ENCODE measurements at places on chromosomes 12 and 14. TPM values are rescaled to one million over a fixed set of nuclear protein-coding genes. Genes with fewer than 3 reads are reported as not detected.

Gene ST8SIA1
- 0.81 TPM for total RNA-seq

Gene TOMM20L
- total RNA-seq, result not detected

Gene NTS
- not detected for total RNA-seq

Gene HOXC5
- not detected for total RNA-seq

Gene FITM1
- total RNA-seq, result 1.8 TPM

Gene DNAI7
- 0.17 TPM for total RNA-seq

Gene PLCZ1
- not detected for total RNA-seq

Gene TAS2R13
- 4.3 TPM for total RNA-seq

Gene SFSWAP
- total RNA-seq, result 91.6 TPM

Gene OTX2
- total RNA-seq, result not detected

Gene MMP19
- not detected for total RNA-seq

Gene CMKLR1
- 0.26 TPM for total RNA-seq

Gene HIF1A
- 579 TPM for total RNA-seq

Gene TMEM229B
- 14.7 TPM for total RNA-seq

Gene LAG3
- 78.2 TPM for total RNA-seq

Gene C12orf54
- total RNA-seq, result not detected

Gene SIRT4
- total RNA-seq, result 2.4 TPM

Gene OTUB2
- 0.22 TPM for total RNA-seq

Gene HAL
- total RNA-seq, result 1.6 TPM

Gene PTGER2
- total RNA-seq, result 94.5 TPM

Gene SELPLG
- 26.5 TPM for total RNA-seq

Gene ACACB
- total RNA-seq, result 3.4 TPM

Gene SMCO2
- 1.1 TPM for total RNA-seq

Gene REC8
- 85.9 TPM for total RNA-seq

Gene FGD4
- 0.31 TPM for total RNA-seq

Gene GARIN6
- total RNA-seq, result not detected

Gene GDF11
- total RNA-seq, result 5.0 TPM

Gene SIX4
- total RNA-seq, result 0.10 TPM

Gene OLR1
- not detected for total RNA-seq

Gene ZNF26
- 24.1 TPM for total RNA-seq

Gene CALM1
- total RNA-seq, result 521 TPM

Gene STAT2
- total RNA-seq, result 104 TPM

Gene MAPK1IP1L
- total RNA-seq, result 119 TPM

Gene DDN
- total RNA-seq, result 0.48 TPM

Gene GRIP1
- not detected for total RNA-seq

Gene MYL6
- total RNA-seq, result 1,555 TPM

Gene KCNMB4
- total RNA-seq, result not detected

Gene SYNJ2BP
- total RNA-seq, result 10.8 TPM
